ENCODE measurements at places on chromosomes 1 and 21.

GRCh38 chr1:46517010-46517600 is 27.5 kb downstream of the DMBX1 start:
- no peak for DNase-seq

GRCh38 chr21:38220270-38220737 is 36.5 kb upstream of the KCNJ15 start:
- DNase-seq: no peak

DNA sequence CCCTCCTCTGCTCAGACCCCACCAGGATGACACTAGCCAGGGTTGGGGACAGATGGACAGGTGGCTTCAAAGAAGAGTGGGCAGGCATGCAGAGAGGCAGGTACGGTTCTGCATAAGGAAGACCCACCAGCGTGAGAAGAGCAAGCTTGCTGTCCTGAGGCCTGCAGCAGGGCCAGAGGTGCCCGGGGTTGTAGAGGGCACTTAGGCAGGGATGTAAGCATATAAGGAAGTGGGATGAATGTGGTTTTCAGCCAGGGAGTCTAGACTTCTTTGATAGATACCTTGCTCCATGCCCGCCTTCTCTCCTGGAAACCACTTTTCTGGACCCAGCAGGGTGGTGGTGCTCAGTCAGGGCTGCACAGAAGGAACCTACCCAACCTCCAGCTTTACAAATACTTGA is 1.4 kb downstream of the TTC39A start:
- DNase-seq: no peak

DNA sequence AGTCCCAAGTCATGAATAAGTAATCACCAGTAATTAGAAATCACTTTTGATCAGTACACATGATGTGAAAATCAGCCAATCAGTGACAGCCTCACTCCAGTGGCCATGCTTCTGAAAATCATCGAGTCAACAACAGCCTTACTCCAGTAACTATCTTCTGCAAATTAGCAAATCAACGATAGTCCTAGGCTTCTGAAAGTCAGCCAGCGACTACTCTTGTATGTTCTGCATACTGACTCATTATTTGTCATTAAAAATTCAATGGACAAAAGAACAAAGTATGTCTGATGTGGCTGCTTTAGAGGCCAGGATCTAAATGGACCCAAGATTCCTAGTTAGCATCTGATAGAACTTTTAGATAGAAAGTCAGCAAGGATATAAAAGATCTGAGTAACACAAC is 102.5 kb downstream of the GPR52 start:
- no peak for DNase-seq

GRCh38 chr21:43731891-43732711 is 13.2 kb downstream of the PDXK start:
- DNase-seq: no peak

- DNase-seq: no peak
Observed at GRCh38 chr1:170727963-170728362, 64.0 kb downstream of the PRRX1 start.

- DNase-seq: no peak
Observed at GRCh38 chr1:17870679-17871078, 115.5 kb downstream of the ACTL8 start.

- no peak for DNase-seq
Observed at GRCh38 chr1:238226810-238227209, 336.1 kb upstream of the ZP4 start.

DNA sequence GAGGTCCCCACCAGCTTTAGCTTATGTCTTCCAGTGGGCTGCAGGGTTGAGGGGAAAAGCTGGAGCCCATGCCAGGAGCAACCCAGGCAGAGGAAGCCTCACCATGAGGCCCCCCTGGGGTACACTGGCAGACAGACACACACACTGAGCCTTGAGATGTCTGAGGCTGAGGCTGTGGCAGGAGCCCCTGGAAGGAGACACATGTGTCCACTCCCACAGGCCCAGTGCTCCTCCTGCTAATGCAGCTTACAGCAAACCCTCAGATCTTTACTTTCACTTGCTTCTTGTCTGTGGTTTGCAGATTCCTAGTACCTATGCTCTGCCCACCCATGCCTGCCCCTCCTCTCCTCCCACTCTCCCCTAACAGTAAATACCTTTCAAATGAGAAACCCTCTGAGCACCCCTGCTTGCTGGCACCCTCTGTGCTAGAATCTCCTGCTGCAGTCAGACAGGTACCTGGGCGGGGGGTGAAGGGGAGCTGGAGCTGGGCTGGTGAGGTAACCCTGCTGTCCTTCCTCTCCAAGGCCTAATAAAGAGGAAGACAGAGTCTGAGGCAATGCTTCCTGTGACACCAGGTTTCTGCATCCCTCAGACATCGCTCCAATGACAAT is 63.4 kb upstream of the NEK2 start:
- DNase-seq: peak; percentile 38

DNA sequence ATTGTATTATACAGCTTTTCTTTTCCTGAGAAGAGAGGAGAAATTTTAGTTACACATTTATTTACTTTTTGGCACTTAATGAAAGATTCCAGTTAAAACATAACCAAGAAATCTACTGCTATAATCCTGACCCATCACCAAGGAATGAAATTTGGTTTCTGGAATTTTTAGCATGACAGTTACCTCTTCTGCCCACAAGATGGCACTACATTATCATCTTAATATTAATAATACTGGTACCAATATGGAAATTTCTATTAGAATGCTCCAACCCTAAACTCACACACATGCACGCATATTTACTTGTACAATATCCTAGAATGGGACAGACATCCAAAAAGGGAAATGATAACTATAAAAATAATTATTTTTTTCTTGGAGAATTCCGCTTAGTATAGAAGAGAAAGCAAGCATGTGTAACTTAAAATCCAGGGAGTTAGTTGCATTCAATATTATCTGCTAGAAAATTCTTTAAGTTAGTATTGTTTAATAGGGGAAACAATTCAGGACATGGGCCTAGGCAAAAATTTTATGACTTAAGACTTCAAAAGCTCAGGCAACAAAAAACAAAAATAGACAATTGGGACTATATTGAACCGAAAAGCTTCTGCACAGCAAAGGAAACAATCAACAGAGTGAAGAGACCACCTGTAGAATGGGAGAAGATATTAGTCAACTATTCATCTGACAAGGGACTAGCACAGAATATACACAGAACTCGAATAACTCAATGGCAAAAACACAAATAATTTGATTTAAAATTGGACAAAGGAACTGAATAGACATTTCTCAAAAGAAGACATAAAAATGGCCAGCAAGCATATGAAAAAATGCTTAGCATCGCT is 37.4 kb downstream of the MAP3K21 start:
- no peak for DNase-seq

- no peak for DNase-seq
Observed at GRCh38 chr1:41767534-41768525, 150.9 kb downstream of the HIVEP3 start.

DNA sequence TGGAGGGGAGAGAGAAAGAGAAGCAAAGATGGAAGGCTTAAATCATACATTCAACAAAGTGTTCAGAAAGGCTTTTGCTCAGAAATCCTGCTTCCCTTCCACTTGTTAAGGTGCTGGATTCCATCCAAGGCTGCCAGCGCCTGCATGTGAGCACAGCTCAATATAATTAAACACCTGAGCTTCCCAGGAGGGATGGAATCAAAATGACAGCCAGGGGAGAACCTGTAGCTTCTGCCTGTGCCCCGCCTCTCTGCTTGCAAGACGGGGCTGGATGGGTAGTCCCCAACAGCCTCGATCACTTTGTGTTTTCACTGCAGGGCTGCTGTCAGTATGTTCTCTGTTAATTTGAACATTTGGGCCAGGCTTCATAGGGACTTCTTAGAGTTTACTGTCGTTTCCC is 225.7 kb downstream of the KCNH1 start:
- no peak for DNase-seq

- DNase-seq: no peak
Observed at GRCh38 chr1:6389971-6390370, 3.6 kb downstream of the ACOT7 start.

DNA sequence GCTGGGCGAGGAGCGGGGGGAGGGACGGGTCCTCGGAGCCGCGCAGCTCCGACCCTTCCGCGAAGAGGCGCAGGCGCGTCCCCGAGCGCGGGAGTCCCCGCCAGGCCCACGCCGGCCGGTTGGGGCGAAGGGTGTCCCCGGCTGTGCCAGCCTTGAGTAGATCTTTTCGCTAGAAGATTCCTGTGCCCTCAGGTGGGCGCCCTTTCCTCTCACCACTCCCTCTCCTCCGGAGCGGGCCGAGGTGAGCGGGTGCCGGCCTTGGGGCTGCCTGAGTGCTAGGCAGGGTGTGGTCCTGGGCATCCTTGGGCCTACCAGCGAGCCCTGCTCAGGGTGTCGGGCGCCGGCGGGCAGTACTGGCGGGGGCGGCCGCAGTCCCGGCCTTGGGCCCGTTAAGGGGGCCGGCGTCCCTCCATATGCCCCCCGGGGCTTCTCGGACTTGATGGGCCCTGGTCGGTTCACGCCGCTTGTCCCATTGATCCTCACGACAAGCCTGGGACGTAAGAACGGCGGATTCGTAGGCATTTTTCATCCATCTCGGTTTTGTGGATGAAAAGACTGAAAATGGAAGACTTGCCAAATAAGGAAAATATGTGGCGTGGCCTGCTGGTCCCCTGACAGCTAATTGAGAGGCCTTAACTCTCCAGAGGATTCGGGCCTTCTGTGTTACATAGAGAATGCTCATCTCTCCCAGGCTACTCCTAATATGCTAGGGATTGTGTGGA is 712 bp downstream of the DEGS1 start:
- DNase-seq: peak; percentile 77

DNA sequence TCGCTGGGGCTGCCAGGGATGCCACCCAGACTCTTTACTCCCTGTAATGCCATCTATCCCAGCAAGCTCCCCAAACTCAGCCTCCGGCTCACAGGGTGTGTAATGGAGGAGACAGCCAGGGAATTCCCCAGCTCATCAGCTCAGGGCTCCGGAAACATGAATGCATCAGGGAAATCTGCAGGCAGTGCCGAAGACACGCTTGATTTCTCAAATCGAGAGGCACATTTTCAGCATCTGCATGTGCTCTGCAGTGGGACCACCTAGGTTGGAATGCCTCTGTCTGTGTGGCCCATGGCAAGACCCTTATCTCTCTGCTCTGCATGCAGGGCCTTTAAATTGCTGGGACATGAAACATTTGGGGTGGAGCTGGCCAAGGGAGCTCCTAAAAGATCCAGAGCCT is 170.1 kb downstream of the TRABD2B start:
- DNase-seq: no peak

DNA sequence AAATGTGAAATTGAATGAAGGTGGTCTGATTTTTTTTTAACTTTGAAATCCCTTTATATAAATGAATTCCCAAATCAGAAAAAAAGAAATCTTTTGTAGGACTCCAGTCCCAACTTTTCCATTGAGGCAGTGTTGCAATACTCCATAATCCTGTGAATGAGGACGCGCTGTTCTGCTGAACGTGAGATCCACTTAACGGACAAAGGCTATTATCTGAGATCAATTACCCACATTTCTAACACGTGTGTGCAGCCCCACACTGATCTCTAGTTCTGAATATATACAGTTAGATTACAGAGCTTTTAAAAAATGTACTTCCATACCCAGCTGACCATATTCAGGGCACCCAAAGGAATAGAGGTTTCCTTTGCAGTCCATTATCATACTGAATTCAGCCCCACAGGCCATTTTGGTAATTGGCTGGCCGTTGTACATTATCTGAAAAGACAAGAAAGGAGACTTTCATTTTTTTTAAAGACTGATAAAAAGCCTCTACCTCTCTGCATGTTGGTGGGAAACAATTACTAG is 19.0 kb downstream of the RCC2 start:
- DNase-seq: no peak

- DNase-seq: no peak
Observed at GRCh38 chr1:29842130-29842529, 605.8 kb downstream of the PTPRU start.

GRCh38 chr1:228022571-228023293 is 15.9 kb downstream of the WNT3A start:
- DNase-seq: no peak

DNA sequence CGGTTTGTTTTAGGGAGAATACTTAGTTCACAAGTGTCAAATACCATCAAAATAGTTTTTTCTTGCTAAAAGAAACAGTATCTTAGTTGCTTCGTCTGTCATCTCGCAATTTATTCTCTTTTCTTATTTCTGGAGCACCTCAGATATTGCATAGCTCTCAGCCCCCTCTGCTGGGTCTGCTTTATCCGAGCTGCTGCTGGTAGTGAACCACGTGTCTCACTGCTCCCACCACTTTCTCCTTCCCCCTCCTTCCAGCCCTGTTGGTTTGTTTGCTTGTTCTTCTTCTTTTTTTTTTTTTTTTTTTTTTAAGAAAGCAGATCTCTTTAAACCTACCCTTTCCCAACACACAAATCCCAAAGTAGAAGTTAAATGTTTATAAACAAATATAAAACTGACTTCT is 170.8 kb downstream of the EDEM3 start:
- no peak for DNase-seq

- no peak for DNase-seq
Observed at GRCh38 chr1:162674034-162674608, 41.9 kb downstream of the DDR2 start.

GRCh38 chr1:228391411-228392020 is 15.1 kb downstream of the TRIM11 start:
- DNase-seq: no peak

GRCh38 chr21:36092681-36093080 is 22.9 kb downstream of the CBR1 start:
- DNase-seq: no peak

- no peak for DNase-seq
Observed at GRCh38 chr1:172398970-172399755, 21.3 kb upstream of the C1orf105 start.

DNA sequence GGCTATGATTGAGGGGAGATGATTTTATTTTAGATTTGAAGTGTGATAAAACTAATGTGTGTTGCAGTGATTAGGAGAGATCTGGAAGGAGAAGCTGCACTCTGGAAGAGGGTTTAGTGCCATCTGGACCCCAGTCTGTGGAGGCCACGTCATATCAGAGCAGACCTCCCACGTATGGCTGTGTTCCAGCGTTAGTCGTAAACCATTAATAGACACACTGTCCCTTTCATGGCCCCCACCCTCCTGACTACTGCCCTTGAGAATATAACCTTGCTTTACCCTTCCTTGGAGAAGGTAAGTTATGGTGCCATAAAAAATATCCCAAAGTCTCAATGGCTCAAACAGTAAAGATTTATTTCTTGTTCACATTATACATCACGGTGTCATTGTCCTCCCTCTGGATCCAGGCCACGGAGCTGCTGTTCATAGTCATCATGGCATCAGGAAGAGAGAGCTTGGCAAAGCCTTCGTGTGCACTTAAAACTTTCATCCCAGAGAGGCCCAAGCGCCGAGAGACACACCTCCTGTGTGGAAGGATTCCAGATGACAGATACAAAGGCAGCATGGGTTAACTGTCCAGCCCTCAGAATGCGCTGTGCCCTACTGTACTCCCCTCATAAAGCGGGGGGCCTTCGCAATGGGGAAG is 33.2 kb downstream of the RHOU start:
- no peak for DNase-seq

GRCh38 chr1:210293171-210293607 is 35.5 kb upstream of the HHAT start:
- DNase-seq: no peak

DNA sequence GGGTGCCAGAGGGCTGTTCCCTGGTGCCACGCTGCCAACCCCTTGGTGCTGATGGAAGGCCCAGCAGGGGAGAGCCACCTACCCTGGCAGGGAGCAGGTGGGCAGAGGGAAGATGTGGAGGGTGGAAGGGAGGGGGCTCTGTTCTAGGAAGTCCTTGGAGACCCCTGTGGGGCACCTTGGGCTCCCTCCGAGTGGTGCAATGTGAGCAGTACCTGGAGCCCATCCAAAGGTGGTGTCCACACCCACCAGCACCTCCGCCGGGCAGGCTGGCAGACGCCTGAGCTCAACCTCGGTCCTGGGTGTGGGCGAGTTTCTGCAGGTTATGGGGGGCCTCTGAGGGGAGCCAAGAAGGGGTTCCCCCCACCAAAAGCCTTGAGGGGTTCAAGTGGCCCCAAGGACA is 11.3 kb upstream of the DNMT3L start:
- DNase-seq: no peak
